ENCODE measurements at places on chromosomes 11 and 22.

GRCh38 chr11:22477312-22477711, 139.1 kb downstream of the SLC17A6 start:
- DNase-seq = no peak

DNA sequence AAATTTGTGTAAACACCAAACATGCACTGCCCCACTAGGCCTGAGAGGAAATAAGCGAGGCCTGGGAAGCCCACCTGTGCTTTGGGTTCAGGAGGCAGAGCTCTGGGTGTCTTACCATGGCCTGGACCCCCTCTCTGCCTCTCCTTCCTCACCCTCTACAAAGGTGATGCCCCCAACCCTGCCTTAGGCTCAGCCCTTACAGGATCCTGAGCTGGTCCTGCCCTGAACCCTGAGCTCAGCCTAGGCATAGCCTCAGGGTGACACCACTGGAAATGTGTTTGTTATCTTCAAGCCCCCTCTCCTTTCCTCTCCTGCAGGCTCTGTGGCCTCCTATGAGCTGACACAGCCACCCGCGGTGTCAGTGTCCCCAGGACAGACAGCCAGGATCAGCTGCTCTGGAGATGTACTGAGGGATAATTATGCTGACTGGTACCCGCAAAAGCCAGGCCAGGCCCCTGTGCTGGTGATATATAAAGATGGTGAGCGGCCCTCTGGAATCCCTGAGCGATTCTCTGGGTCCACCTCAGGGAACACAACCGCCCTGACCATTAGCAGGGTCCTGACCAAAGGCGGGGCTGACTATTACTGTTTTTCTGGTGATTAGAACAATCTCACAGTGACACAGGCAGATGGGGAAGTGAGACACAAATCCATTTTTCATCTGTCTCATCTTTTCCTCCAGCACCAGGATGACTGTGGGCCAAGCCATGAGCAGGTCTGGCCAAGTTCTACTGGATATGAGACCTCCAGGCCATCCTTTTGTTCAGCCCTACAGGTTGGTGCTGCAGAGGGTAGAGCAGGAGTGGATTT, 117.8 kb downstream of the GGTLC2 start:
- no peak for DNase-seq

- DNase-seq = no peak
These were observed 138.9 kb downstream of the LUZP2 start for GRCh38 chr11:24635588-24636290.

GRCh38 chr11:102676084-102676483, 29.5 kb downstream of the MMP27 start:
- DNase-seq = no peak

DNA sequence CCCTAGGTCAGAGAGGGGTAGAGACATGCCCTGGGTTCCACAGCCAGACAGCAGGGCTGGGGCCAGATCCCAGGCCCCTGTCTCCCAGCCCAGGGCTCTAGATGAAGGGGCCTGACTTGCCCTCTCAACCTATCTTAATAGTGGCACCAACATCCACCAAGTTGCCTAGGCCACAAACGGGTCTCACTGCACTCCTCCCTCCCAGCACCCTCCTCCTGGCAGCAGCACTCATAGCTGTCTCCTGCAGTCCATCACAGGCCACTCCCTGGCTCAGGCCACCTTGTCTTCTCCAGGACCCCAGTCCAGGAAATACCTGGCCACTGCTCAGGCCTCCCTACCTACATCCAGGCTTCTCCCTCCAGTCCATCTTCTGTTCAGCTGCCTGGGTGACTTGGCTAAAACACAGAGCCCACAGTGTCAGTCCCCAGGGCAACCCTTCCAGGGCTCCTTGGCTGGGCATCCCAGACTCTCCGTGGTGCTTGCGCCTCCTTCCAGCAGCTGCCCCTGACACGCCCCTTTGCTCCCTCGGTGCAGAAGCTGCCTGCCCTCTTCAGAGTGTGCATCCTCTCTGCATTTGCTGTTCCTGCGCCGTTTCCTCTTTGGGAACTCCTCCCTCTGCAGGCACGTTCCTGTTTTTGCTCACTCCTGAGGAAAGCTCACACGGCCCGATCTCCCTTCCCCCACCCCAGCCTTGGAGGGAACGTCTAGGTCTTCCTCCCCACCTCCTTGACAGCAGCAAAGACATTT, 40.5 kb downstream of the LRRC32 start:
- peak; percentile 23 for DNase-seq

GRCh38 chr11:110857892-110858546, 145.8 kb upstream of the ARHGAP20 start:
- DNase-seq = no peak

GRCh38 chr11:70510106-70510505, 111.8 kb downstream of the CTTN start:
- DNase-seq = no peak

GRCh38 chr11:9815486-9816136, 151.7 kb downstream of the SWAP70 start:
- DNase-seq = no peak

DNA sequence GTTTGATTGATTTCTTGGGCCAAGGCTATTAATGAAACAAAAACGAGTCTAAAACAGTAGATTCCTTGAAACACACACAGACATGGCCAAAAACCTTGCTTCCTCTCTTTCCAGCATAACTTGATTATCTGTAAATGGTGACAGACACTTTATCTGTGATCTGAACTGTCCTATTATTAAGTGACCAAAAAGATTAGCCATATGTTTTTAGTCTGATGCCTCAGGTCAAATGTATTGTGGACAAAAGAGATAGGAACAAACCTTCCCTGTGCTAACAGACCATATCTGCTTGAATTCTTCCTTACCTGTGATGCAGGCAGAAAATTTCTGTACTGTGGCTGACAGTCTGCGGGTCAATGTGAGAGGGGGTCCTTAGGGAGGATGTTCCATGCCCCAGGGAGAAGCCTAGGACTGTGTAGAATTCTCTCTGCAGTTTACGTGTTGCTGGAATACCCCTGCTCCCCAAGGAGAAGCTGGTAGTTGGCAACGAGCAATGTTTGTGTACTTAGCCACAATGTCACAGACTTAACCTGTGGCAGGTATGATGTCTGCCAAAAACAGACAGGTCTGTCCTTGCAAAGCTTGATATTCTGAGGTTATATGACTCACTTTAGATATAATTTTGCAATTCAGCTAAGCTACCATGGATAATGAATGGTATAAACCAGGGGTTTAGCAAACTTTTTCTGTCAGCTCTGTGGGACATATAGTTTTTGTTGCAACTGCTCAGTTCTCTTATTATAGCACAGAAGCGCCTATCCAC, 31.2 kb downstream of the C11orf71 start:
- no peak for DNase-seq

- no peak for DNase-seq
These were observed 54.1 kb downstream of the MAML2 start for GRCh38 chr11:96288915-96289314.
